Fibroblast of skin of right quadriceps (primary cell): ENCODE measurements at places on chromosomes 1 and 21.
A peak's percentile ranks its signal among the peaks of the same experiment; 100 is the strongest.

GRCh38 chr1:232751393-232752140 is 53.6 kb upstream of the MAP10 start:
- no peak for DNase-seq

DNA sequence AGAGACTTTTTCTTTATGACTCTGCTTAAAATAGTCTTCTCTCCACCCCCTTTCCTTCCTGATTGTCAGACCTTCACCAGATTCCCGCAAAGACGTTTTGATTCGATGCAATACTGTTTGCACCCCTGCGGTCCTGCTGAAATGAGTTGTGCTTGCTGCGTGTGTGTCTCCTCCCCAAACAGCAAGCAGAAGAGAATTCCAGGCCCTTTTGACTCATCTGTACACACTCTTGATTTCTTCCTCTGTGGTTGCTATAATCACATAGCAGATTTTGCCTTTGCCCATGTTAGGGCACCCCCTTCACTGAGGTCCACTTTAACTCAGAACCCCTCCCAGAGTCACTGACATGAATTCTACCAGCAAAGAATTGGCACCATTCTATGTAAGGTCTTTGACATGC is 136.5 kb downstream of the ZZZ3 start:
- peak; percentile 99 for DNase-seq

DNA sequence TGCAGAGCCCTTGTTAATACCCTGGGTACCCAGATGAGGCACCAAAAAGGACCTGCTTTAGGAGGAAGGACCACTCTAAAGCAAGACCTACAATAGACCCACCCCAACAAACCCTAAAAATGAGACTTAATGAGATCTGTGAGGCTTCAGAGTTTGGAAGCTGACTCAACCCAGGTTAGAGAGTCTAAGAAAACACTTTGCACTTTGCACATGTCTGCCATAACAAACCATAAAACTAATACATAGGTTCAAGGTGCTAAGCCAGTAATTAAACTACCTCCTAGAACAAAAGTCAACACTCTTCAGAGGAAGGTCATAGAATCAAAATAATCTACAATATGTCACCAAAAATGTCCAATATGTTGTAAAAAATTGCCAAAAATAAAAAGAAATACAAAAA is 124.7 kb upstream of the C1orf21 start:
- no peak for DNase-seq

DNA sequence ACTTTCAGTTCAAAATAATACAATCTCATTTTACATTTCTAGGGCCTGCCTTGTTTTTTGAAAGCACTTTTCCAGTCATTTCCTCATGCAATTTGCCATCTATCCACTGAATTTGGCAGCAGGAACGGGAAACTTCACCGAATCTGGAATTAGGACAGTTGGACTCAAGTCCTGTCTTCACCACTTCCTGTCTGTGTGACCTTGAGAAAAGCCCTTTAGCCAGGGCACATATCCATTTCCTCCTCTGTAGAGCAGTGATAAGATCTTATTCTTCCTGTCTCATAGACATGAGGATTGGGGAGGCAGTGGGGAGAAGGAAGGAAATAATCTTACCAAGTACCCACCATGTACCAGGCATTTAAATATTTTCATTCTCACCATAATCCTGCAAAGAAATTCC is 12.0 kb downstream of the VAV3 start:
- no peak for DNase-seq

GRCh38 chr1:76129731-76130130 is 55.2 kb downstream of the ST6GALNAC3 start:
- no peak for DNase-seq

DNA sequence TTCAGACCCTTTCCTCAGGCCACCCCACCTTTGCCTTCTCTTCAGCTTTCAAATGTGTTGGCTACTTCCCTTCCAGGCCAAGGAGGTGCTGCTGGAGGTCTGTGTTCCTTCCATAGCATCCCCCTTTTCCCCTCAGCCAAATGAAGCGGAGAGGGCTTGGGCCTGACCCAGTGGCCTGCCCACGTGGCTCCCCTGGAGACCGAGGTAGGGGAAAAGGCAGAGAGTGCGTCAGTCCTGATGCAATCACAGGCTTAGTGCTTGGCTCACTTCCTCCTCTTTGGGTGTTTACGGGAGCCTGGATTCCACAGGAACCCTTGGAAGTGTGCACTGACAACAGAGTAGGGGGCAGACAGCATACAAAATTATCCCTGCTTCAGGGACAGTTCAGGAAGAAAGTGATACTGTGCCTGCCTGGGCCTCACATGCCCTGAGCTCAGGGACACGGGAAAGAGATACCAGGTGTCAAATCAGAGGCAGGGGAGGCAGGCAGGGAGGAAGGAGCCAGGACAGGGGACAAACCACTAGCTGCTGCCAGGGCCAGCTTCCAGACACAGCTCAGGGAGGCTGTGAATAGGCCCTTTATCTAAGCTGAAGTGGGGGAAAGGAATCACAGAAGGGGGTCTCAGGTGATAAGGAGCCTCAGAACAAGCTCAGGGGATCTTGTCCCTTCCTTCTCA is 16.6 kb upstream of the PTP4A2 start:
- peak; percentile 99 for DNase-seq

DNA sequence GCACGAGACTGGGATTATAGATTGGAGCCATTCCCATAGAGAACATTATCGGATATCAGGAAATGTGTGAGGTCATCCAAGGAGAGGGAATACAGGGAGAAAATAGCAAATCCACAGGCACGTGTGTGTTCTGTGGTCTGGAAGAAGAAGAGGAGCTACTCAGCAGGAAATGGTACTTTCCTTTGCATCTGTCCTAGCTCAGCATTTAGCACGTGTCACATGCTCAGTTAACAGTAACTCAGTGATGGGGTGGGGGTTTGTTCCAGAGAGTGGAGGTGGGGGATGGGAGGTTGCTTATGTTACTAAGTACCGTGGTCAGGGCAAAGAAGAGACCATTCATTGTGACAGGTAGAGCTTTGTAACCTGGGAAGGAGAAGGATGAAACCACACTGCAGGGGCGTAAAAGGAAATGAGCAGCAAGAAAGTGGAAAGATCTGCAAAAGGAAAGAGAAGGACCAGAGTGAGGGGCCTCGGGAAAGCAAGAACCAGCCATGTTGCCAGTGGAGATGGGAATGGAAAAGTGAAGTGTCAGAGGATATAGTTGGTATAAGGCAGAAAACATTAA is 100.4 kb downstream of the ATP5PO start:
- DNase-seq, result no peak

DNA sequence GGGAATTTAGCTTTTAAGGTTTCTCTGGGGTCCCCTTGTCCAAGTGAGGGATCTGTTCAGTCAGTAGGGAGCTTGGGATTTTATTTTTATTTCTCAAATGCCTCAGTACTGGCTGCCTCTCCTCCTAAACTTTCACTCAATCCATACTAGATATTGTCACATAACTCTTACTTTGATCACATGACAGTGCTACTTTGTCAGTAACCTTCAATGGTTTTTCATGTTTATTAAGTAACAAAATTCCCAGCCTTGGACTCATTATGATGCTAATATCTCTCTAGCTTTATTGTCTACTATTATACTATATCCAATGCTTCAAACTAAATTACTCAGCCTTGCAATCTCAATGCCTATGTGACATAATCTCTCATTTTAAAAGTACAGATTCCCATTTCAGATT is 97.7 kb downstream of the ATP1B1 start:
- no peak for DNase-seq

- DNase-seq, result no peak
Observed at GRCh38 chr21:34790834-34791233, 122.0 kb downstream of the CLIC6 start.

- DNase-seq, result no peak
Observed at GRCh38 chr21:37484535-37485474, 118.2 kb downstream of the DYRK1A start.
